CD4-positive, alpha-beta T cell treated with Interleukin-17A for 1 hour (primary cell): ENCODE measurements at places on chromosomes 3 and 15.

- DNase-seq: no peak
These were observed 142.6 kb downstream of the SATB1 start for GRCh38 chr3:18282507-18282906.

DNA sequence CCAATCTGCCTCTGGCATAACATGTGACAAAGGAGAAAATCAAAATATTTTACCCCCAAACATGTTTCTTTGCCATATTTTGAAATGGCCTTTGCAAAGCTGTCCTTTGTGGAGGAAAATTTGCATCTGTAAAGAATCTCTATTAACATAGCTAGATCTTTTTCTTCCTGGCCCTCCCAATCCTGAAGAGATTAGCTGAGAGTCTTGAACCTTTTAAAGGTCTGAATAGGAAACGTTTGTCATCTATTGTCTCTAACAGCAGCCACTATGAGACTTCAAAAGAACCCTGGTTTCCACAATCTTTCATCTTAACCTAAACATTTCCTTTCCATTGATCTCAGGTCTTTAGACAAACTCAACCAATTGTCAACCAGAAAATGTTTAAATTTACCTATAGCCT, 520.9 kb upstream of the TGFBR2 start:
- no peak for DNase-seq

DNA sequence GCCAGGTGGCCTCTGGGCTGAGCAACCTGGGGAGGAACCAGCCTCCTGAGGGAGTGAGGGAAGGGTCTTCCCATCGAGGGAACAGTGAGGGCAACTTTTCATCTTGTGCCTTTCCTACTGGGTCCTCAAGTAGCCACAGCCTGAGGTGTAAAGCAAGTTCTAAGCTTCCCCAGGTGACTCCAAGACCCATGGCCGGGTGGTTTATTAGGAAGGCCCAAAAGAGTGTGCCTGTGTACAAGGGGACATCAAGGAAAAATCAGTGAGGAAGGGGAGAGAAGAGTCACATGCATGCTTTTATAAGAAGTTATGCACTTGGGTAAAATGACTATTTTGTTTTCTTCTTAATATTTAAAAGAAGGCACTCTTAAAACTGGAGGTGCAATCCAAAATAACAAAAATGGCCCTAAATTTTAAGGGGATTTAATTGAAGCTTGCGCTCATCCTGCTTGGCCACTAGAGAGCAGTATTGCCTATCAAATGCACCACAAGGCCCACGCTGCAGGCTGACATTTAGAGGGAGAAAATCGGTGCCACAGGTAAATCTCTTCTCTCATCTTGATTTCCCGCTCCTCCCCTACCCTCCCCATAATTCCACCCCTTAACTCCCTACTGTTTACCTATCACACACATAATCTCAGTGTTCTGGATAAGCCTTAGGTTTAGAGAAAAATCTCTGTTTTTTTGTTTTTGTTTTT, 6.7 kb downstream of the NANOGP8 start:
- peak; percentile 42 for DNase-seq

GRCh38 chr3:53224536-53224935, 31.3 kb downstream of the TKT start:
- no peak for DNase-seq

GRCh38 chr15:69531665-69532027, 79.0 kb downstream of the RPLP1 start:
- DNase-seq: no peak

DNA sequence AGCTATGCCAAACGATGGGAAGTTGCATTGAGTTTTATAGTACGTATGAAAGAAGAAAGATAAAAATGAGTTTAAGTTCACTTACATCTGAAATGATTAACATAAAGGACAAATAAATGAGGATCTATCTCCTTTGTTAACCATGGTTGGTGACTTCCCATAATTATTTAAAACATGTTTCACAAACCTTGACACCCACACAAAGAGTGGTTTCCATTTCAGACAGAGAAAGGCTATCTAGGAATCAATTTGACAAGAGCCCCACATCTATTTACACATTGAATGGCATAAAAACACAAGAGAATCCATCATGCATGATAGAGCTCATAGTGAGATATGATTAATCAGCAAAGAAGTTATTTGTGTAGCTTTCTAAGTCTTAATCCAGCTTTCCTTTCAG, 14.2 kb upstream of the MTMR10 start:
- no peak for DNase-seq

DNA sequence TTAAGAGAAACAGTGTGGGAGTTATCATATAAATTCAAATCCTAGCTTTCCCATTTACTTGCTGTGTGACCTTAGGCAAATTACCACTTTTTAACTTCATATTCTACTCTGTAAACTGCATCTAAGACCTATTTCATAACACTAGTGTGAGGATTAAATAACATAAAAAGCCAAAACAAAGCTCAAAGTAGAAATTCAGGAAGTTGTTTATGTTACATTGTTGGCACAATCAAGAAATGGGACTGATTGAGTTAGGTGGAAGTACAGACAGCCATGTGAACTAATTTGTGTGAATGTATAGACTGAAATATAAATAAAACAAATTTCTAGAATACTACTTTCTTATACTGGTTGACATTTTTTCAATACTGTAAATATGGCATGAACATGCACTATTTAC, 131.7 kb downstream of the STAG1 start:
- no peak for DNase-seq

- DNase-seq: no peak
These were observed 1.1 kb upstream of the ACTR8 start for GRCh38 chr3:53883008-53883407.

DNA sequence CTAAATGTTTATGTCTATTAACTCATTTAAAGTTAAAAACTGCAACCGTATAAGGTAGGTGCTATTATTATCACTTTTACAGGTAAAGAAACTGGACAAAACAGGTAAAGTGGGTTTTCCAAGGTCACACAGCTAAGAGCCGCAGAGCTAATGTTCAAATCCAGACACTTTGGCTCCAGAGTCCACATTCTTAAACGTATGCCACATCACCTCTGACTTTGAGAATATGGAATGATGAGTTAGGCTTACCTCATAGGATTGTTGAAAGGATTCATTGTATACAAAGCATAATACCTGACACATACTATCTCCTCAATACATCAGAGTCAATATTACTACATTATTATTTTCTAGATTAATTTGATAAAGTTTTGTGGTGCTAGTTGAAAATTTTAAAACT, 240.9 kb upstream of the STT3B start:
- DNase-seq: no peak

DNA sequence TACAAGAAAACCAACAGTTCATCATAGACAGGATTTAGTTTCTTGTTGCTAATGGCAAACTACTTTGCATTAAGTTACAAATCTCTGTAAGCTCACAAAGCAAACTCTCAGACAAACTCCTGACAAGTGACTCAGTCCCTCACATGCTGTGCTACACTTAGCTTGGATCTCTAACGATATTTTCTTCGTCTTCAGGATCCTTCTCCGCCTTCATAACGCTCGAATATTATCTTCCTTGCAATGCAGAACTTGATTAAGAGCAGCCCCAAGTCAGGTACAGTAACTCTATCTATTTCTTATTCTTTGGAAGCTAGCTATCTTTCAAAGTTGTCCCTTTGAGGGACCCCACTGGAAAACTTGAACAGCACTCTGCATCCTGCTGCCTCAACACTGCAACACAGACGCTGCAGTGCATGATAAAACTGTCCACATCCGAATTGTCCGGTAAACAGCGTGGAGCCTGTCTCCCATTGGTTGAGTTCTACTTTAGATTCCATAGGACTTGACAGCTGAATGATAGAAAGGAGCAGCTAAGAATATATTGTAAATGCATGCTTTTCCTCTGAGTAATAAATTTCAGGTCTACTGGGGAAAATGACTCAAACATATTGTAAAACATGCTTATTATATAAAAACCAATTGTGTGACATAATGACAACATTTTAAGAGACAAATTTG, 61.3 kb downstream of the UACA start:
- DNase-seq: no peak

DNA sequence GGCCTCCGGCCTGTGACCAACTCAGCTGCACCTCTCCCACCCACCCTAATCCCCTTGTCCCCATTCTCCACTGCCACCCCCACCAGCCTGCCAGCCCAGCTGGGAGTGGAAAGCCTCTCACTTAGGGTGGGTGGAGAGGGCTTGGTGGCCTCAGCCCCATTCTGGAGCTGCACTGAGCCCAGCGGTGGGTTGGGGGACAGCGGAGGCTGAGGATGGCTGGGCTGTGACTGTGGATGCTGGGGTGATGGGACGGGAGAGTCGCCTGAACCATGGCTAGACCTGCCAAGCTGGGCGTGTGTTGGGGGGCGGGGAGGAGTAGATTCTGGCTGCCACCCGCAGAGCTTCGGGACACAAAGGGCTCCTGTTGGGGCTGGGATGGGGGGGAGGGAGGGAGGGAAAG, 1.8 kb downstream of the CLCN2 start:
- DNase-seq: no peak

DNA sequence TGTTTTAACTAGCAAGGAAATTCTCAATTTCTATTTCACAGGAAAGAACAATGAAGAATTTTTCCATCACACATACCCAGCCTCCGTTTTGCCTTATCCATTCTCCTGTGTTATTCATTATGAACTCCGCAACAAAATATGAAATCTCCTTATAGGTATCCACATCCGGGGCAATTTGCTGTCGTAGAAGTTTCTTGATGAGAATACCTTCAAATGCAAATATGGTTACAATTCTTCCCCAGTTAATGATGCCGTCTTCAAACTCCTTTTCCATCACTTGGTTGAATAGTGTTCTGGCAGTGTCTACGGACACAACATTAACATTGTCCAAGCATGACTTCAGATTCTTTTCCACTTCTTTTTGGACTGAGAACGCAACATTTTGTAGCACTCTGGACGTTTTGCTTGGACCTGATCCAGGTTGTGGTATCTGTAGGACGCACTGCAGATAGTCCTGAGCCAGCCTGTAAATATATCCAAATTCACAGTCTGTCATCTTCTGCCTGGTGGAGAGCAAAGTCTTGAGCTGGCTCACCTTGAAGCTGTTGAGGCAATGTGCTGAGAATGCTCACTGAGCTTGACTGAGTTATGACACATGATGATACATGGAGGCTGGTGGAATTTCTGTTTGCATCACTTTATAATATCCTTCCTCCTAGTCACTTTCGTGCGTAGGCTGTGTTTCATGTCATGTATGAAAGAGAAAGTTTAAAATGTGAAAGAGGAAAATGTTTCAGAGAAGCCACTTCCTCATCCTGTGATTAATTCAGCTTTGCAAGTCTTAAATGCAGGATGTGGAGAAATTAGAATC, at the start of gene BCL2A1:
BCL2A1 (minus strand) TSS at position 573 of the 811 bp plus-strand sequence; CDS start at position 496, 77 bp downstream.
- DNase-seq: peak; percentile 76

- DNase-seq: no peak
These were observed 95.8 kb downstream of the CADM2 start for GRCh38 chr3:85054579-85054978.

- no peak for DNase-seq
These were observed 1.4 kb downstream of the ZNF609 start for GRCh38 chr15:64461721-64462162.
